ENCODE measurements at places on chromosomes 4 and X.

DNA sequence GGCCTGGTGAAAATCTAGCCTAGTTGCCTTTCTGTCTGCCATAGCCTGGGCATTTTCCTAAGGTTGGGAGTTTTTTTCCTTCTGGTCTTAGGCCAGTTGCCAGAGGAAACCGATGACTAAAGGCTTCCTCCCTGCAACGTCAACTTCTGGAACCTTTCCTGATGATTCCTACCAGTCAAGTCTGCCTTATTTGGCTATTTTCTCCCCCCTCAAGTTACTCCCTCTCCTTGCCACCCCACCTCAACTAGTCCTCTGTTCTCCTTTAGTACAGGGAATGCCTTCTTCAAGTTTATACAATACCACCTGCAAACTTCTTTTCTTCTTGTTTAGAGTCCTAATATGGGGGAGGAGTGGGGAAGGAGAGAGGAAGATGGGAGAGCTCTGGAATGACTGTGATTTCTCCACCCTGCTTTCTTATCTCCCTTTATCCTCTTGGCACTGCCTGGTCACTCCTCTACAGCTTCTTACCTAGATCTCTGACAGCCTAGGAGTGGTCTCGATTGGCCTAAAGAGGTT, 10.6 kb downstream of the MSN start:
- DNase-seq = peak; percentile 23

GRCh38 chrX:43741843-43742573, 85.9 kb downstream of the MAOA start:
- DNase-seq = no peak

GRCh38 chrX:10496345-10496965, 123.9 kb downstream of the MID1 start:
- no peak for DNase-seq

GRCh38 chr4:1644891-1645657, 39.0 kb downstream of the FAM53A start:
- peak; percentile 71 for DNase-seq

GRCh38 chrX:54695816-54696487, 102.1 kb downstream of the ITIH6 start:
- DNase-seq = no peak

GRCh38 chr4:53916431-53916889, 147.9 kb downstream of the CHIC2 start:
- no peak for DNase-seq

GRCh38 chr4:113773014-113773413, 11.5 kb upstream of the CAMK2D start:
- DNase-seq = no peak

DNA sequence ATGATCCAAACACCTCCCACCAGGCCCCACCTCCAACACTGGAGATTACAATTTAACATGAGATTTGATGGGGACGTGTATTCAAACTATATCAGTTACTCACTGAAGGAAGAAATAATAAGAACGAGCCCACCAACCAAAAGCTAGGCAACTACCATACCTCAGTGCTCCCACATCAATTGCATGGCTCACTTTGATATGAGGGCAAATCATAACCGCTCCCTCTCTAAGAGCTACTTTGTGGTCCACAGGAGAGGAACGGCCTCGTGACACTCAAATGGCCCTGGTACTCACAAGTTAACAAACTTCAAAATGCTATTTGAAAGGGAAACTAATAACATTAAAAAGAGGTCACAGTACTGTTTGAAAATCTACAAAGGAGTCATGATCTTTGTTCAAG, 170.7 kb upstream of the SLC7A11 start:
- DNase-seq = no peak

DNA sequence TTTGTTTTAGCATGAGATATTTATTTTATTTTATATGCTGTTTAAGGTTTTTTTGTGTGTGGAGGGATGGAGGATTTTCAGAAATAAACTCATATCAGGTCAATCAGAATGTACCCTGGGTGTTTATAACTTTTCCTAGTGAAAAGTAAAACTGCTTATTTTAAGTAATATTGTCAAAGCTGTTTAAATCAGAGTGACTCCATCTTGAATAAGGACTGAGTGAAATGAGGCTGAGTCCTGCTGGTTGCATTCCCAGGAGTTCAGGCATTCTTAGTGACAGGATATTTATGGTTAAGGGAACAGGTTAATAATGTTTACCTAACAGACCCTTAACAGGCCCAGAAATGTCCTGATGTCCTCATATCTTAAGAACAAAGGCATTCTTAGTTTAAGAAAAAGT, 1160.9 kb upstream of the PCDH7 start:
- DNase-seq = no peak

DNA sequence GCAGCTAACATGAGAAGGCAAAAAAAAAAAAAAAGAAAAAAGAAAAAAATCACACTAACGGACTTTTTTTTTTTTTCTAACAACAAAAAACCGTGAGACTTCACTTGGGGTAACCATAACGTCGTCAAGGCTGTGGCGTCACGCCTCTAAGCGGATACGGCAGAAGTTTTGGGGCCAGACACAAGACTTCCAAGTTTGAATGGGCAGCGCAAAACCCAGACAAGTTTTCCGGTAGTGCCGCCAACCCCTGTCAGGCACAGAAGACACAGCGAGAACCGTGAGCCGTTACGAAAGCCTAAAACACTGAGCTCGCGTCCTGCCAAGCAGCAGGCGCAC, 556 bp upstream of the SMARCA5 start:
- DNase-seq = no peak

GRCh38 chrX:153857348-153857903, 27.1 kb upstream of the PDZD4 start:
- no peak for DNase-seq

GRCh38 chr4:186902361-186902760, 178.7 kb upstream of the FAT1 start:
- DNase-seq = peak; percentile 12

- no peak for DNase-seq
These were observed 52.9 kb upstream of the LIMCH1 start for GRCh38 chr4:41485041-41485440.

GRCh38 chrX:42107495-42108488, 184.4 kb upstream of the CASK start:
- no peak for DNase-seq

DNA sequence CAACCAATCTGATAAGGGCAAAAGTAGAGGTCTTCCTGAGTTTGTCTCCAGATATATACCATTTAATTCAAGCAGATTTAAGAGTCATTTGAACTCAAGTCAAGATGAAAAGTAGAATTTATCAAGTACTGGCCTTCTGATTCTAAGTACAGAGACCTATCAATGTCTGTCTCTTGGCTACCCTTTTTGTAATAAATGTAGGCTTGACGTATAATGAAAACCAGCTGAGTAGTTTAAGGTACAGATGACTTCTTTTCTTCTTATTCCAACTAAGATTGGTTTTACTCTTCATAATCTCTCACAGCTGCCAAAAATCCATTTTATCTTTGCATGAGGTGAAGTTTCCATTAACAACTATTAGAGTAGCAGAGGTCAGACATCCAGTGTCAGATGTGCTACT, 867.6 kb downstream of the FAT4 start:
- no peak for DNase-seq

DNA sequence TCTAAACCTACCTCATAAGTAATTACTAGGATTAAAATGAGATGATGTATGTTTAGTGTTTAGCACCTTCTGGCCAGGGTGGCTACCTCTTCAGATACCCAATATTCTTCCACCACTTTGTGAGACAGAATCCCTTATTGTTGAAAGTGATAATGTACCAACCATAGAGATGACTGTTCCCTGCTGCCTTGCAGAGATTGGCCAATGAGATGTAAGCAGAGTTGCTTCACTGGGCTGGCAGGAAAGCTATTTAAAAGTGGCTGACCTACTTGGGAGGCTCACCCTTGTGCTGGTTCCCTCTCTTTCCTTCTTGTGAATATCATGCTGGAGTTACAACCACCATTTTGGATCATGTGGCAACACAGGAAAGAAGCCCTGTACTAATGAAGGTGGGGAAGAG, 58.9 kb downstream of the TMEM154 start:
- DNase-seq = no peak

DNA sequence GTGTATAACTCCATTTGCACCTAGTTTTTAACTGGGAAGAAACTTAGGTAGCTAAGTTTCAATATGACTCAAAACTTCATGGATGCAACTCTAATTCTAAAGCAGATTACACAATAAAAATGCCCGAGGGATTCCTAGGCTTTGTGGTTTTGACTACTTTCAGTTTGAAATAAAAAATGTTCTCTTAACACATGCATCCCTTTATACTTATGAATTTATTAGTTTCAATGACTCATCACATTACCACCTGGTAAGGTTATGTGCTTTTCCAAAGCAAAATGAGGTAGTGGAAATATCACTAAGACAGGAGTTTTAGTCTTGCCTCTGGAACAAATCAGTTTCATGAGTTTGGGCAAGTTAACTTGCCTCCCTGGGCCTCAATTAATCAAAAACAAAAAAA, 125.5 kb downstream of the OPHN1 start:
- no peak for DNase-seq

GRCh38 chrX:57583477-57583876, 8.3 kb upstream of the ZXDB start:
- DNase-seq = peak; percentile 13

- DNase-seq = no peak
These were observed 2.2 kb downstream of the GPR78 start for GRCh38 chr4:8582436-8582835.

- no peak for DNase-seq
These were observed 43.9 kb upstream of the GEMIN8 start for GRCh38 chrX:14073556-14073955.

DNA sequence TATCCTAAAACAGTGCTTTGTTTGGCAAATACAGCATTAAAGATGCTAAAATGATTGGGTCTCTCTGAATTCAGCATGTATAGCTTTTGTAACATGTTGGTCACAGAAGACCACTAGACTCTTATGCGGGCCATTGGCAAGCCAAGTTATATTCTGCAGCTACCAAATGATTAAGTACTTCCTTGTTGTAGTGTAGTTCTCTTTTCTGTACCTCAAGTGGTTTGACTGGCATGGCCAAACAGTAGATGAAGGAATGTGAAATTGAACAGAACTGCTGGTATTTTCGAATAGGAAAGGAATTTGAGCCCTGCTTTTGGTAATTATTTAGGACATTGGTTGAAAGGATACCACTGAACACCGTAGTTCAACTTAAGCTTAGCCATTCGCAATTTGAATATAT, 193.9 kb upstream of the GPC4 start:
- no peak for DNase-seq

DNA sequence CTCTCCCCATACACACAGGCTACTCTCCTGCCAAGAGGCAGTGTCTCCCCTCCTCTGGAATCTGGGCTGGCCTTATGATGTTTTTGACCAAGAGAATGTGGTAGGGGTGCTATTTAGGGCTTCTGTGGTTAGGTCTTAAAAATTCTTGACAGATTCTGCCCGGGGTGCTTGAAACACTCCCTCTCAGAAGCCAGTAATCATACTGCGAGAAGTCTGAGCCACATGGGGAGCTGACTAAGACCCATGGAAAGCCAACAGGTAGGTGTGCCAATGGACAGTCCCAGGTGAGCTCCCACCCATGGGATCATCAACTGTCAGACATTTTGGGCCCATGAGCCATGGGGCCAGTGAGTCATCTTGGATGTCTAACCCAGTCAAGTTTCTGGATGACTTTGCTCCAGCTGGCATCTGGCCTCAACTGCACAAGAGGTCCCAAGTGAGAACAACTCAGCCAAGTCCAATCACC, 315.7 kb downstream of the FBXW7 start:
- DNase-seq = no peak

GRCh38 chrX:43357741-43358140, 298.4 kb upstream of the MAOA start:
- DNase-seq = no peak

DNA sequence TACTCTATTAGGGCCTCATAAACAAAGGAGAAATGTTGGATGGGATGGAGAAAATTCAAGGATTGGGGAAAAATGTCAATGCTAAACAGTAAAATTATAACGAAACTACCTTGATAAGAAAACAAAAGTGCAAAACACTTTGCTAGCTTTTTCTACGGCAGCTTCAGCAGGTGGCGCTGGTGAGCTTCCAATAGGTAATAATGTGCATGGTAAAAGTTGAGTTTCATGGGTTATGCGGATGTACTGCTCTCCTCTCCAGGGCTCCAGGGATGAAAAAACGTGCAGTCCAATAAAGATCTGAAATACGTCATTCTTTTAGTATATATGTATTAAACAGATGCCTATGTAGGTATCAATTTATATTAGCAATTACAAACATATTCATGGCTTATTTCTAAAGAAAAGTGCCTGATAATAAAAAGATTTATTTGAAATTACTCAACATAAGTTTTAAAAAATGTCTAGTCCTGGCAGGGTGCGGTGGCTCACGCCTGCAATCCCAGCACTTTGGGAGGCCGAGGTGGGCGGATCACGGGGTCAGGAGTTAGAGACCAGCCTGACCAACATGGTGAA, 239.6 kb downstream of the GRXCR1 start:
- DNase-seq = peak; percentile 85

GRCh38 chrX:47610511-47610910, 9.1 kb downstream of the SYN1 start:
- DNase-seq = no peak

- DNase-seq = no peak
These were observed 128.1 kb downstream of the PTTG2 start for GRCh38 chr4:38088321-38088720.
